ENCODE measurements at places on chromosomes 6 and 20.

- no peak for DNase-seq
Measured at GRCh38 chr20:50321797-50322480, 131.3 kb downstream of the CEBPB start.

GRCh38 chr6:35686873-35687555 lies 1.7 kb downstream of the FKBP5 start:
- no peak for DNase-seq

GRCh38 chr6:110778333-110778732 lies 36.9 kb downstream of the CDK19 start:
- DNase-seq, result no peak

DNA sequence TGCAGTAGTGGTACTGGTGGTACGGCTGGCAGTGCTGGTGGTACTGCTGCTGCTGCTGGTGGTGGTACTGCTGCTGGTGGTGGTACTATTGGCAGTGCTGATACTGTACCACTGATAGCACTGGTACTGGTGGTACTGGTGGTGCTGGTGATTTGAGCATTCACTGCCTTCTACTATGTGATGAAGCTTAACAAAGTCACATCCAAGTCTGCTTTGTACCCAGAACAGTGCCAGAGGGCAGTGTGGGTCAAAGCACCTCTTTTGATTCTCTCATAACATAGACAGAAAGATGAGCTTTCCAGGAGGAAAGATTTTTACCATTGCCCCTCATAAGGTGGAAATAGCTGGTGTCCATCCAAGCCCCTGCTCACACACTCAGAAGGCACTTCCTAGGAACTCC lies 48.7 kb downstream of the ANKRD6 start:
- DNase-seq, result no peak

GRCh38 chr20:48789185-48789668 lies 38.6 kb downstream of the PREX1 start:
- DNase-seq, result no peak

GRCh38 chr6:68718385-68719073 lies 83.4 kb downstream of the ADGRB3 start:
- DNase-seq, result peak; percentile 35

GRCh38 chr6:163243083-163243482 lies 171.4 kb upstream of the QKI start:
- no peak for DNase-seq

DNA sequence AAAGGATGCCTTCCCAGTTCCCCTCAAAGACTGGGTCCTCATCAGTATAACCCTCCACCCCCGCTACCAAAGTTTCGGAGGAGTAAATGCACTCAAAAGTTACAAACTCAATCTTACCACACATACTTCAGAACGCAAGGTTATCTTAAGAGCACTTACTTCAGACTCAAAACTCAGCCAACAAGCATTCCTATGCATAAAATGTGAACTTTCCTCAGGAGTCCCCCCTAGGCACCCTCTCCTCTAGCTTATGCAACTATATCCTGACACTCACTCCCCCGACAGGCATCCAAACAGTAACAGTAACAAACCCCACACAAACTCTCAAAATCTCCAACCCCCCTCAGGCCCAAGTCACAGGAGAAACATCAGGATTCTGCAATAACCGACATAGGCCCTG lies 11.1 kb upstream of the ADTRP start:
- no peak for DNase-seq

- peak; percentile 55 for DNase-seq
Measured at GRCh38 chr6:33197431-33198048, 2.9 kb downstream of the RXRB start.

- DNase-seq, result no peak
Measured at GRCh38 chr6:72322771-72323170, 299.1 kb upstream of the KCNQ5 start.

- no peak for DNase-seq
Measured at GRCh38 chr6:136511926-136512325, 38.3 kb downstream of the MAP7 start.

- no peak for DNase-seq
Measured at GRCh38 chr6:144036835-144037195, 28.8 kb upstream of the PLAGL1 start.

GRCh38 chr6:40410821-40411220 lies 176.3 kb downstream of the LRFN2 start:
- DNase-seq, result peak; percentile 82

- peak; percentile 35 for DNase-seq
Measured at GRCh38 chr20:46970937-46971630, 76.4 kb downstream of the EYA2 start.

GRCh38 chr6:41673704-41674000 lies 35.4 kb downstream of the MDFI start:
- DNase-seq, result no peak

- DNase-seq, result no peak
Measured at GRCh38 chr20:5848711-5849505, 98.7 kb downstream of the SHLD1 start.

DNA sequence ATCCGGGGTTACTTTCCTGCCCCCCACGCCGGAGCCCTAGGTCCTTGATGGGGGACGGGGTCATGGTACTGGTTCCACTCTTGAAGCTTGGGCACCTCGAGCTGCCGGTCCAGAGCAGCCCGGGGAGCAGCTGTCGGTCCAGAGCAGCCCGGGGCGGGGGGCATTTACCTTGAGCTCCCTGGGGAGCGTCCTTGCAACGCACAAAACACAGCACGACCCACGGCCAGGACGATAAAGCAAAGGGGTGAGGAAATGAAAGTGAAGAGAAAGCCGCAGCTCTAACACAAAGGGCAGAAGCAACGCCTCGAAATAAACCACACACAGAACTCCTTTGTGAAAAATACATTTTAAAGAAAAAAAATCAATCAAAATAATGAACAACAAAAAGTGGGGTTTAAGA lies 39.1 kb downstream of the KCNQ2 start:
- no peak for DNase-seq

DNA sequence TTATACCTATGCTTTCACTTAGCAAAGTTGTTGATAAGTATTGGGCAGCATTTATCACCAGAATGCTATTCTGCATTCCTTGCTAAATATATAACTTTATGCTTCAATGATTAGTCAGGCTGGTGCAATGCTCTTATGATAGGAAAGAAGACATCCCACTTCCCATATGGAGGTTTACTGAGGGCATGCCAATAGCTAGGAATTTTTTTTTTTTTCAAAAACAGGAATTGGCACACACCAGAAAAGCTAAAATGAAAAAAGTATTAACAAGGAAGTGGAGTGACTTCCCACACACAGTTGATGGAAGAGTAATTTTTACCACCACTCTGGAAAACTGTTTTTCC lies 90.8 kb downstream of the FRK start:
- DNase-seq, result no peak

- no peak for DNase-seq
Measured at GRCh38 chr20:36873498-36874189, 2.3 kb upstream of the TLDC2 start.

- DNase-seq, result no peak
Measured at GRCh38 chr20:39822667-39823066, 860.5 kb downstream of the DHX35 start.

GRCh38 chr6:127192911-127193541 lies 73.6 kb upstream of the RNF146 start:
- no peak for DNase-seq

- DNase-seq, result no peak
Measured at GRCh38 chr6:112054555-112055190, 769 bp downstream of the CCN6 start.

GRCh38 chr6:314377-314776 lies 22.1 kb downstream of the DUSP22 start:
- DNase-seq, result no peak

GRCh38 chr6:17458966-17459365 lies 65.6 kb downstream of the CAP2 start:
- no peak for DNase-seq

DNA sequence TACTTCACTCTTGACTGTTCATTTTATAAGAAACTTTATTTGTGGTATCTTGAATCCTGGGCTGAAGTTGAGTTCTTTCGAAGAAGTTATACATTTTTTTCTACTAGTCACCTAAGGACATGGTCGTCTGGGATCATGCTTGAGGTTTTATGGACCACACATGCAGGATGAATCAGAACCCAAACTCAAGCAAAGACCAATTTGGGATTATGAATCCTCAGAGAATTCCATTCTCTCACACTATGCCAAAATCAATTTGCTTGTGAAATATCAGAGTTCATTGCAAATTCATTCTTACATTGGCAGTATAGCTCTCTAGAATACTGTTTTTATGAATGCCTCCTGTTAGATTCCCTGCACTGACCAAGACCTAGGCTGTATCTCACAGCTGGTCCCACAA lies 114.3 kb upstream of the HDAC2 start:
- DNase-seq, result no peak

GRCh38 chr20:54115172-54115854 lies 44.9 kb upstream of the BCAS1 start:
- DNase-seq, result no peak

- no peak for DNase-seq
Measured at GRCh38 chr20:2991532-2991931, 51.9 kb upstream of the GNRH2 start.

DNA sequence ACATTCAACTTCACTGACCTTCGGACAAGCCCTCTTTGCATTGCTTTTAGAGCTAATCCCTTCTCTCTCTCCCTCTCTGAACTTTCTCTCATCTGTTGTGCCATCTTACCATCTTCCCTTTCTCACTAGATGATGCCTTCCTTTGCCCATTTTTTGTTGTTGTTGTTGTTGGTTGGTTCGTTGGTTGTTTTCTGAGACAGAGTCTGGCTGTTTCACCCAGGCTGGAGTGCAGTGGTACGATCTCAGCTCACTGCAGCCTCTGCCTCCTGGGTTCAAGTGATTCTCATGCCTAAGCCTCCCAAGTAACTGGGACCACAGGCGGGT lies 18.8 kb downstream of the MAP3K5 start:
- no peak for DNase-seq

DNA sequence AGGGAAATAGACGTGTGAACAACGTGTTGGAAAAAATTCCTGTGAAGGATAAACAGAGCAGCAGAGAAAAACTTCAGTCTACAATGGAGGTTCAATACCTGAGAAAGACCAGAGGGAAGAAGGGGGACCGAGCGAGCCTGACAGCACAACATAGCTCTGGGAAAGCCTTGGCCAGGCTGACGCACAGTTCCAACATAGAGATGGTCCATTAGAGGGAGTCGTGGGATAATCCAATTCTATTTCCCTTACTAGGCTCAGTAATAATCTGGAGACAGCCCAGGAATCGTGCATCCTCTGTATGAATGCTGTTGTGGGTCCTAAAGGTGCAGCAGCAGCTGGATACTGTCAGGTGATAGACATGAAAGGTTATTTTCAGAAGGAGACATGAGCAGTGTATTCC lies 370.8 kb upstream of the BTBD3 start:
- DNase-seq, result no peak

GRCh38 chr6:131191590-131191989 lies 56.3 kb downstream of the AKAP7 start:
- DNase-seq, result no peak

DNA sequence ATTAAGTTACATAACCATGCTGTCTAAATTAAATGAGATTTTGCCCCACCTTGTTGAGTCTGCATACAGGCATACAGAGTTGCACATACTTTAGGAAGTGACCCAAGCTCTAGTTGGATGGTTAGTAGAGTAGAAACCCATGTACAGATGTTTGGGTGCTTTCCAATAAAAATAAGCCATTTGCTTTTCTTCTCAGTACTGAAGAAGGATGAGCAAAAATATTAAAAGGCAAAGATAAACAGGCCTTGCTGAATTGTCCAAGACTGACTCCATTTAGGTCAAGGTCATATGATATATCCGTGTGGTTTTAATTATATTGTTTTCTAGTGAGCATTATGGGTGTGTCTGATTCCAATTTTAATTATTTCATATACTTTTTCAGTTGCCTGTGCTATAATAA lies 589.4 kb downstream of the RFPL4B start:
- DNase-seq, result no peak

- no peak for DNase-seq
Measured at GRCh38 chr6:170393033-170393432, 86.5 kb downstream of the FAM120B start.

GRCh38 chr20:21804802-21805201 lies 99.3 kb downstream of the PAX1 start:
- no peak for DNase-seq

- no peak for DNase-seq
Measured at GRCh38 chr6:140499607-140500006, 1125.2 kb upstream of the CITED2 start.

DNA sequence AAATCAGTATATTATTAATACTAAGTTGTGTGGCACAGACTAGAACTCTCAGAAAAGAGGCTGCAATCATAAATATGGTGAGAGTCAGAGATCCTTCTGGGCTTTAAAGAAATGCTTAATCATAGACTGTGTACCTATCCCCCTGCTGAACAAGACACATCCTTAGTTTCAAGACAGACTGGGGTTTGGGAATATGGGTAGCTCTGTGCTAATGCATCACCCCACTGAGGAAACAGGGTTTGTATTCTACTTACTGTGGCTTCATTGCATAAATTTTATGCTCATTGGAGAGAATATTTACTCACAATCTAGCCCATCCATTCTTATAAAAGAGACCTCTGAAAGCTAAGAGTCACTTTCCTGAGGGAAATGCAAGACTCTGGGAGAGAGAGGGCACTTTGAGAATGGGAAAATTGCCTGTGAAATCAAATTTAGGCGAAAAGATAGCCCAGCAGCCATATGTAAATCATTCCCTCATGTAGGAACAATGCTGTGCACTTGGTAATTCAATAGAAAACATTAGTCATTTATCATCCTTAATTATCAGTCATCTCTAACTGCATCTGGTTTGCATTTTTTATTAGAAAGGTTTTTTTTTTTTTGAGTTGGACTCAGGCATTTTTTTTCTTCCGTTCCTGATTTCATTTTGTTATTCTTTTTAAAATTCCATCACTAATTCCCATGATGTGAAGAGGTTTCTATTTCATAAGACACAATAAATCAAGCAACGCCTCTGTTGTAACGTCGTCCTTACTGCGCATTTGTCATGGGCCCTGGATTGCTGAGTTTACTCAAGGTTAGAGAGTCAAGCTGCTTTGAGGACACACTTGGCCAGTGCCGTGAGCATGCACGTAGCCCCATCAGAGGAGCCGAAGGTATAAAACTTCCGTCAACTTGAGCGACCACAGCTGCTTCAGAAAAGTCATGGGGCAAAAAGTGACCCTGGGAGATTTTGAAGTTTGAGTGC lies 91.8 kb downstream of the TRMT11 start:
- DNase-seq, result peak; percentile 30

DNA sequence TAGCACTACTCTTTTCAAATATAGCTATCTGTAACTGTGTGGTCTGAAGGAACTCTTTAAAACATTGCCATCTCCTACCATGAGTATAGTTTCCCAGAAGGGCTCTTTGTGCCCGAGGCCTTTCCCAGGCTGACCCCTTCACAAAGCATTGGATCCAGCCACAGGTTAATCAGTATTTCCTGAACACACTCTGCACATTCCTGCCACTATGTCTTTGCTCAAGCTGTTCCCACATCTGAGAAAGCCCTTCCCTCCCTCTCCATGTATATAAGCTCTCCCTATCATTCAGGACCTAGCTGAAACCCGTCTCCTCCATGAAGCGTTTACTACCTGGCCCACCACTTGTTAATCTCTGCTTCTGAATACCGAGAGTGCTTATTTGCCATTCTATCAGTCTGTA lies 47.8 kb upstream of the PKHD1 start:
- no peak for DNase-seq

DNA sequence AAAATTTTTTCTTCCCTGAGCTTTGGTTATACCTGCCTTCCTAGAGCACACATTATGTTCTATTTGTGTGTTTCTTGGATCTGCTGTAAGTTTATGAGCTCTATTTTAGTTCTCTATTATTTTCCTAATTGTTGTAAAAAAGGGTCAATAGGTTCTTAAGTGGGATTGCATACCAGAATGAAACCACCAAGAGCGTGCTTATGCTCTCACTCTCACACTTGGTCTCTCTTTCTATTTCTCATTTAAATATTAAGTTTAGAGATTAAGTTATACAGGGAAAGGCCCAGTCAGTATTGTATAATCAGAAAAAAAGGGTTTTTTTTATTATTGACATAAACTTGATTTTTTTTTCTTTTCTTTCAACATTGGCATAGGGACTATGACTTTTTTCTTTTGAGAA lies 96.8 kb downstream of the RIMS1 start:
- no peak for DNase-seq
